Stimulated activated CD4-positive, alpha-beta T cell treated with anti-CD3 and anti-CD28 coated beads, Interleukin-1b, Interleukin-23, amount 100 ng/mL, for 1 hour (primary cell): ENCODE measurements at places on chromosomes 1 and 21.

- DNase-seq = no peak
Measured at GRCh38 chr1:91879733-91880132, 6.2 kb downstream of the TGFBR3 start.

GRCh38 chr1:44024903-44025525, 6.2 kb downstream of the SLC6A9 start:
- DNase-seq = no peak

- no peak for DNase-seq
Measured at GRCh38 chr21:42652527-42653230, 742 bp upstream of the PDE9A start.

DNA sequence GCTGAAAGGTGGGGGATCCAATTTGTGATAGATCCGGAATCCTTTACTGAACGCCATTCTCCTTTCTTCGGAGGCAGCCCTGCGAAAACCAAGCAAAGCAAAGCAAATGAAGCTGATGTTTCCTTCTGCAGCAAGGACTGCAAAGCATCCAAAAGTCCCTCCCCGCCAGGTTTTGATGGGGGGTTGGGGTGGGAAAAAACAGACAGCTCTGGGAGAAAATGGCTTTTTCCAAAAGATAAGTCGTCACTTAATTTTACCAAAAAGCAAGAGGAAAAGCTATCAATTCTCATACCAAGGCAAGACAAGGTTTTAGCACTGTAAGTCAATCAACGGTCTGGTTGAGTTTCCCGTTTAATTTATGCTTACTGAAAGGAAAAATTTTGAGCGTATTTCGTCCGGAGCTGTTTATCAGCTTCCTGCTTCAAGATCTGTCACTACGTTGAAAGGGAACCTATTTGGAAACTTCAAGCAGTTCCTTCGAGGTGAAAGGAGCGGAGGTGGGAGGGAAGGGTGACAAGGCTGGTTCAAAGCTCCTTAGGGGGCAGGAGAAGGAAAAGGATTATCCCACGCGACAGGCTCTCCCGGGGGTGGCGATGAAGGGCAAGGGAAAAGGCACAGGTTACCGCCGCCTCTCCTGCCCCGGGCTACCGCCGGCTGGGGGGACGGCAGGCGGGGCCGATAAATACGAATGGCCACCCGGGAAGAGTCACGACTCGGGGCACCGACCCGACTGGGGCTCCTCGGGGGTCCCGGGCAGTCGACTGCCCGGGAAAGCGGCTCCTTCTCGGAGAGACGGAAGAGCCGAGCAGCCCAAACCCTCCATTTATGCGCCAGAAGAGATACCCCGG, 750 bp downstream of the SYNJ1 start:
- no peak for DNase-seq

DNA sequence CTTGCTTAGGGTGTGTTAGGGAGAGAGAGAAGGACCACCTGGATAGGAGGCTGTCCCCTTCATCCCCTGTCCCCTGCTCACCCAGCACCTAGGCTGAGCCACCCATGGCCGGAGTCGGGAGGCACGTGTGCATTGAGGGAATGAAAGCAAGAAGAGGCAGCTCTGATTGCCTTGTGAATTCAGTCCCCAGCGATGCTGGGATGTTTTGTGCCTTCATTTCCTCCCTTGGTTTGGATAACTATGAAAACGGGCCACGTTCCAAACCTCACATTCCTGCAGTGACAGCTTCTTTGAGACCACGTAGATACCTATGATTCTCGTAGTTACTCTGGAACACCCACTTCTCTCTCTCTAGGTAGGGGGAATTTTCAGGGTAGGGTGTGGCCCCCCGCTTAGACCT, 67.1 kb downstream of the MAN1C1 start:
- no peak for DNase-seq

DNA sequence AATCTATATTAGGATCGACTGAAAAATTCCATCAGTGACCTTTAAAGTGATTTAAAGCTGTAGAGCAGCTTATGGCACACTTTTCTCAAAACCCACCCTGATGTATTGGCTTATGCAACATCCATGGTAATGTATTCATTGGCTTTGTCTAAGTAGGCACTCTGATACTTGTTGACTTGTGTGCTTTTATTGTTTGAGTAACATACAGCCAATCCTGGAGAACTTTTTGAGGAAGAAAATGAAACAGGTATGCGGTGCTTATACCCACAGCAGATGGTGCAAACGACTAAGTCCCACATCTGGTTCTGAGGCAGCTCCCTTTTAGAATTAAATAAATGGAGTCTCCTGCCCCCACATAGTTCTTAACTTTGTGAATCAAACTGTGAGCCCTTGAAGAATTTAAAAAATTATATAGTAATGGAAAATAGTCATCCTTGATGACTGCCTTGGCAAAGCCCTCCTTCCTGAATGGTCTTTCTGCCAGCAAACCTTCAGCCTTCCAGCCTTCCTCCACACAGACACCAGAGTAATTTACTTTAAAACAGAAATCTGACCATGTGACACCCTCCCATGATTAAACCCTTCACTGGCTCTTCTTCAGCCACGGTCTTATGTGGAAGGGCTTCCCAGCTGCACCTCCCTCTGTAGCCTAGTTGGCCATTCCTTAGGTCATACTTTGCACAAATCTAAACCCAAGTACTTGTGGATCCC, 116.0 kb downstream of the BCAR3 start:
- DNase-seq = no peak

DNA sequence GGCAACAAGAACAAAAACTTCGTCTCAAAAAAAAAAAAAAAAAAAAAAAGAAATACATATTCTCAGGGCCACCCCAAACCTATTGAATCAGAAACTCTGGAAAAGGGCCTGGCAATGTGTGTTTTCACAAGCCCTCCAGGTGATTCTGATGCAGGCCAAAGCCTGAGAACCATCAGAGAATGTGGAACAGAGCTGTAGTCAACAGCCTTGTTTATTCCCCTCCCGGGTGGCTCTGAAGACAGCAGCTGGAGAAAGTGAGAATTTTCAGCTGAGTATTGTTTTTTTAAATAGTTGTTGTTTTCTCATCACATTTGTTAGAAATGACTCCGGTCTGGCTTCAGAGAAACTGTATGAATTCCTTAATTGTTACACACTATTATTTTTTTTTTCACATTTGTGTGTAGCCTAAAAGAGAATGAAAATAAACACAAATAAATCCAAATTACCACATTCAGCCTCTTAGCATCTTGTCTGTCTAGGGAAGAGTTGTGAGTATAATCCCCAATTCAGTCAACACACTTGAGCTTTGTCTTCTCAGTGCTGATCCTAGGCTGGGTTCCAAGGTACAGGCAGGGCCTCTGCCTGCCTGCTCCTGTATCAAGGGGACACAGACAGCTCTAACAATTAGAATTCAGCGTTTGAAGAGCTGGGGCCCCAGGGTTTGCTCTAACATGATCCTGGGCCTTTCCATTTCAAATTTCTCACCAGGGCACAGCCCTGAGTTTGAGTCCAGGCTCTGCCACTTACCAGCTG, 6.6 kb upstream of the AZIN2 start:
- DNase-seq = no peak

DNA sequence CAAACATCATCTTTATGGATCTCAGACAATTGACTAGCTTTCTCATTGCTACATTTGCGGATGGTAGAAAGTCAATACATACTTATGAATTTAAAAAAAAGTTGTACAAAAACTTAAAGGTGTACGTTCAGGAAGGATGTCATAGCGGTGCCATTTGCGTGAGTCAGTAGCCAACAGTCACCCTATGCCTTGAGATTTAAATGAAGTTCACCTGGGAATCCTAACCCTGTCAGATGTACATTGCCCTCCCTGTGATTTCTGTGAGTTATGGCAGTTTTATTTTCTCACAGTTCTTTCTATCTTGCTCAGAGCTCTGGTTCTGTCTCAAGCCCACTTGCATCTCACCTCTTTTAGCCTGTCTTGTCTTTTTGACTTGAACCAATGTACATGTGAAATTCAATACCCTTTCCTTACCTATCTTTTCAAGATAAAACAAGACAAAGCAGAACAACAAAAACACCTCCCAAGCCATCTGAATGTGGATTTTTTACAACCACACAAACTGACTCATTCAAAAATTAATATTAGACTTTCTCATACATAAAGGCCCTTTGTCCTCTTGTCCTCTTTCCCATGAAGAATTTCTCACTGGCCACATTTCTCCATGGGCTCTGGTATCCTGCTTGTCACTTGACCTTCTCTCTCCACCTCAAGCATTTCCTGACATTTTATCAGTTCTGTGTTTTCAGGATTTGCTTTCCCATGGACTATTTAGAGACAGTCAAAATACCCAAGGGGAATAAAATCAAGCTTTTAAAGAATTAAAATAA, 25.3 kb upstream of the ZNF697 start:
- DNase-seq = no peak

- DNase-seq = no peak
Measured at GRCh38 chr1:30311749-30312148, 411.6 kb downstream of the MATN1 start.

GRCh38 chr1:229007701-229008100, 263.2 kb upstream of the RAB4A start:
- no peak for DNase-seq

DNA sequence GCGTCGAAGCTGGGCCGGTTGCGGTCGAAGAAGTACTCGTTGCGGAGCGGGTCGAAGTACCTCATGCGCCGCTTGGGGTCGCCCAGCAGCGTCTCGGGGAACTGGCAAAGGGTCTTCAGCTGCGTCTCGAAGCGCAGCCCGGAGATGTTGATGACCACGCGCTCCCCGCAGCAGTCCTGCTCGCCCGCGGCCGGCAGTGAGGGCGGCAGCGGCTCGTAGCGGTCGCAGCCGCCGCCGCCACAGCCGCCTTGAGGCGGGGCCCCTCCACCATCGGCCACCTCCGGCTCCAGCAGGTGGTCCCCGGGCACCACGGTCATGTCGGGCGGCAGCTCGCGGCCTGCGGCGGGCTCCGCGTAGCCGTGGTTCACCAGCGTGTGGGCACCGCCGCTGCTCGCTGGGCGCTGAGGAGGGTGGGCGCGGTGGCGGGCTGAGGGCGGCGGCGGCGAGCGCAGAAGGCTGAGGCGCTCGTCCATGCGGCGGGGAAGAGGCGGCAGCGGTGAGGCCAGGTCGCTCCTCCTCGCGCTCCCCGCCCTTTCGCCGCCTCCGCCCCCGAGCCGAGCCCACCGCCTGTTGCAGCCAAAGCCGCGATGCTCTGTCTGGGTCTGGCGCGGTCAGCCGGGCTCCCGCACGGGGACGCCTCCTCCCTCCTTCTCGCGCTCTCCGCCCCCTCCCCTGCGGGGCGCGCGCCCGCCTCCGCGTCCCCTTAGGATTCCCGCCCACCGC, at the start of gene KCNA3:
TSS of gene KCNA3 (minus strand) at position 604 of the 723 bp plus-strand sequence. CDS start at position 473, 131 bp downstream.
- DNase-seq = no peak

DNA sequence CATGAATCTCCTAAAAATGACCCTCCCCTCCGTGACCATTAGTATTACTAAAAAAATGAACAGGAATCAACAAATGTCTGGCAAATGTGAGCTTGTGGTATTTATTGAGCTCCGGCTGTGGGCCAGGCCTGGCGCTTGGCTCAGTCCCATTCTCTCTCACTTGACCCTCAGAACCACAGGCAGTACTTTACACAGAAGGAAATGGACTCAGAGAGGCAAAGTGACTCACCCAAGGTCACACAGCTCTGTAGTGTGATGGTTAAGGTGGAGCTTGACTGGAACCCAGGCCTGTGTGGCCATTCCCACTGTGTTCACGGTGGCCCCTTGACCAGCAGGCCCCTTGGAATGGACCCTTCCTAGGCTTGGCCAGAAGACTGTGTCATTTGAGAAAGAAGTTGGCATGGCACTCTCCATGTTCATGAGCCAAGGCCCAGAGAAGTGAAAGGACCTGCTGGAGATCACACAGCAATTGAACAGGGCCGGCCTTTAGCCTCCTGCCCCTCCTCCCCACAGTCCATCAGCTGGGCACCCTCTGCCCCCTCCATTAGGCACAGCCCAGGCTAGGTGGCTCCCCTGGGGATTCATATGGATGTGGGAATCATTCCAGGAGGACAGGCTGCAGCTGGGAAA, 32.1 kb downstream of the FAM151A start:
- DNase-seq = no peak

- DNase-seq = no peak
Measured at GRCh38 chr1:59986516-59987310, 60.1 kb upstream of the CYP2J2 start.

GRCh38 chr1:61743716-61744580, 1.7 kb downstream of the PATJ start:
- DNase-seq = no peak

- no peak for DNase-seq
Measured at GRCh38 chr1:53981220-53981619, 35.1 kb downstream of the LRRC42 start.

GRCh38 chr1:67560580-67561255, 124.3 kb upstream of the GADD45A start:
- no peak for DNase-seq

GRCh38 chr1:52503706-52504105, 49.2 kb downstream of the TUT4 start:
- DNase-seq = no peak

DNA sequence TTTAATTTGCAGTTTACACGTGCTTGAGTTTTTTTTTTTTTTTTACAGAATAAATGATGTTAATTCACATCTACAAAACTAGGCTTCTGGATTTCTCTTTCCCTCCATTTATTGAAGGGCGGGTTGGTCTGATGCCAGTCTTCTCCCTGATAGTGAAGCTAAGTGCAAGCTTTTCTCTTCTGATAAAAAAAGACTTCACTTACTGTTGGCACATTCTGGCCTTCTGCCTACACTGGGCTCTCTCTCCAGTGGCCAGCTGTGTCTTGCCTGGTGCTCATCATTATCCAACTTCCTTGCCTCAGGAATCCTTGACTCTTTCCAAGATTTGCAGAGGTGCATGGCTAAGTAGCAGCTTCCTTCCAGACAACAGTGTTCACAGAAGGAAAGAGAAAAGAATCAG, 7.6 kb upstream of the RAP1A start:
- no peak for DNase-seq
